ENCODE measurements at places on chromosomes 2 and 18. TPM values are rescaled to one million over a fixed set of nuclear protein-coding genes. Genes with fewer than 3 reads are reported as not detected.

DNA sequence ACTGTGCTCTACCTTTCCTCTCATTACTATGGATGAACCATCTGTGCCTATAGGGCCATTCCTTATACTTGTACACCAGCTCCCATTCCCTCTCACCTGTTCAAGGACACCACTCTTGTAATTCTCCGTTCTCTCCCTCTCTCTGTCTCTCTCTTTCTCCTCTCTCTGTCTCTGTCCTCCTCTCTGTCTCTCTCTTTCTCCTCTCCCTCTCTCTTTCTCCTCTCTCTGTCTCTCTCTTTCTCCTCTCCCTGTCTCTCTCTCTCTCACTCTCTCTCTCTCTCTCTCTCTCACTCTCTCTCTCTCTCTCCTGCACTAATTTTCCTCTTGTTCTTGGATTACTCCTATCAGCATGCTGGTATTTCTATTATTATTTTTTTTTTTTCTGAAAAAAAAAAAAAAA is 78.9 kb upstream of the RMDN2 start:
- no peak for DNase-seq

DNA sequence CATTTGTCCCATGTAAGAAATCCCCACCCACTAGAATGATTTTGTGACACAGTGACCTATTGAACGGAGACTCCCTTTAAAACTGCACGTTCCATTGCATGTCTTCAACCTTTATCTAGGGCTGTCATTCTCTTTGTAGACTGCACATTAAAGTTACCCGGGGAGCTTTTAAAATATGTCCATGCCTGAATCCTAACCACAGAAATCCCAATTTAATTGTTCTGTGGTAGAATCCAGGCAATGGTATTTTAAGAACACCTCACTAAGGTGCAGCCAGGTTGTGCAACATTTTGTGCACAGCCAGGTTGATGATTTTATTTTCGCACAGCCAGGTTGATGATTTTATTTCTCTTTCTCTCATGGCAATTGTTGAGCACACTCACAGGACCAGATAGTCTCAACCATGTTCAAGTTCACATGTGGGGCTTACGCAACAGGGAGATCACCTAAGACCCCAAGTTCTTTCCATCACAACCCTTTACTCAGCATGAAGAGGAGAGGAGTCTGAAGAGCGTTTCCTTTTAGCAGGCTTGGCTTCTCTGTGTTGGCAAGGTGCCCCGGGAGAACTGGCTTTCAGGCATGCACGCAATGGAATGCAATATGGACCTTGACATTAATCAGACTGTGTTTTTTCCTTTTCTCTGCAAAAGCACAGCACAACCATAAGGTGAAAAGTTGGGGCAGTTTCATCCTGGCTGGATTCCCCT is 467.3 kb upstream of the ETAA1 start:
- DNase-seq = no peak

Gene RNF152
- 0.02 TPM for total RNA-seq

DNA sequence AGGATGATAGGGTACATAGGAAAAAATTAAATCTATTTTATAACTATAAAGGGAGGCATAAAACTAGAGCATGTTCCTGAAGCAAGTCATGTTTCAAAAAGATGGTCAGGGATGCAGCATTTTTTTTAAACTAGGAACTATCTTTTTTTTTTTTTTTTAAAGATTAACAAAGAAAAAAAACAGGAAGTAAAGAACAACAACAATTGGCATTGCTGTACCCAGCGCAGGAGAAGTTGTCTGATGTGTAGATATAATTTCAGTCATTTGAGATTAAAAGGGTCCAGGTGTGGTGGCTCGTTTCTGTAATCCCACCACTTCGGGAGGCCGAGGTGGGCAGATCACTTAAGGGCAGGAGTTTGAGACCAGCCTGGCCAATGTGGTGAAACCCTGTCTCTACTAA is 41.5 kb downstream of the PMAIP1 start:
- no peak for DNase-seq

DNA sequence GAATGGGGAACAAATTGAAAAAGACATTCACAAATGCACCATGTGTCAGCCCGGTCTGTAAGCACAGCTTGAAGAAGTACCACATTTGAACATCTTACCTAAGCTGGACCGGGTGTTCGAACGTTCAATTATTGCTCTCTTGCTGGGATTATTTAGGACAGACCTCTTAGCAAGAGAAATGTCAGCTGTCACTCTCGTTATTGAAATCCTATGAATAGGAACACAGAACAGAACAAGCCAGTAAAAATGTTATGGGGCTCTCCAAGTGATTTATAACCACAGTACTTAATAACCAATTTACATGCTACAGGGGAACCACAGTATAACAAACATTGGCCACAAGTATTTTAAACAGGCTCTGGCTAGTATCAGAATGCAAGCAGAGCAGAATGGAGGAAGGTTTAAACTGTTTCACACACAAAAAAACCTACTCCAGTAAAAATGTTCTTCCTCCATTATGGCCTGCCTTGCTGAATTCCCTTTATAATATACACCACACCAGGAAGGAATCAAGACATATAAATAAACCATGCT is 32.5 kb upstream of the ARL5A start:
- DNase-seq = no peak

Gene PROC
- not detected for total RNA-seq

GRCh38 chr2:206245265-206245672 is 29.2 kb upstream of the ZDBF2 start:
- DNase-seq = no peak
